Cortex of kidney (tissue), 1 donor: ENCODE measurements at places on chromosomes 13 and 19.

- no peak for DNase-seq
Observed at GRCh38 chr19:33465834-33466233, 55.8 kb downstream of the PEPD start.

DNA sequence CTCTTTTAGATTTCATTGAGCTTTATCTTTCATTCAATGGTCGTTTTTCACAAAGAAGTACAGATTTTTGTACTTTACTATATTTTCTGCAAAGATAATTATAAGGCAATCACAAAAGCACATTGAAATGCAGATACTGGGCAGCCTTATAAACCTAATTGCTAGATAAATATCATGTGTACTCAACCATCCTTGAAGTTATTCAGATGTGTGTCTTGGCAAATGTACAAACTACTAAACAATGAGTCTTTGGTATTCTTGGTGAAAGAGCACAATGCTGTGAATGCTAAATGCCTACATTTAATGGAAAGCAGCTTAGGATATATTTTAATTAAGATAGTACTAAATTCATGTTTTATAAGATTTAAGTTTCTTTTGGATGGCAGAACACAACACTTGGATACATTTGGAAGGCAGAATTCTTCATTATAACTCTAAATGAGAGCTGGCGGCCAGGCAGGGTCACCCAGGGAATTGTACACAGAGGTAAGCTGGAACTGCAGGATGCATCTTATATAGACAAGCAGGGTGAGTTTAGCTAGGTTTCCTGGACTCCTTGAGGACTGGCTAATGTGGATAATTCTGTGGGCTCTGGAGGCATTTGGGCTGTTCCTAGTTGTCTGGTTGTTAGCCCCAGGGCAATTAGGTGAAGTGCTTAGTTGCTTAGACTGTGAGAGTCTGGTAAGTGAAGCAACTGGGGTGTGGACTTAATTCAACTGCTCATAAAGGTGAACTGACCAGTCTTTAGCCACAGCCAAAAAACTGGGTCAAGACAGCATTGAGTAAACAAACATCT lies 286.6 kb downstream of the PCDH20 start:
- no peak for DNase-seq

- no peak for DNase-seq
Observed at GRCh38 chr13:106987427-106987785, 419.5 kb upstream of the ARGLU1 start.

DNA sequence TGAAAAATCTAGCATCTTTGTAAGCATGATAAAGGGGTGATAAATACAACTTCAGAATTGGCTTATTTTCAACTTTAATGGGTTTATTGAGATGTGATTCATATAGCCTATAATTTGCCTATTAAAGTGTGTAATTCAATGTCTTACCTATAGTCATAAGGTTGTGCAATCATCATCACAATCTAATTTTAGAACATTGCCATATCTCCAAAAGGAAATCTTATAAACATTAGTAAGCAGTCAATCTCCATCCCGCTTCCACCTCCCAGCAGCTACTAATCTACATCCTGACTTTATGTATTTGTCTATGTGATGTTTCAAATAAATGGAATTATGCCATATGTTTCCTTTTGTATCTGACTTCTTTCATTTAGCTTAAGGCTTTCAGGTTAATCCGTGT lies 145.2 kb upstream of the KLHL1 start:
- no peak for DNase-seq

- no peak for DNase-seq
Observed at GRCh38 chr19:34120846-34121639, 51.3 kb upstream of the LSM14A start.

DNA sequence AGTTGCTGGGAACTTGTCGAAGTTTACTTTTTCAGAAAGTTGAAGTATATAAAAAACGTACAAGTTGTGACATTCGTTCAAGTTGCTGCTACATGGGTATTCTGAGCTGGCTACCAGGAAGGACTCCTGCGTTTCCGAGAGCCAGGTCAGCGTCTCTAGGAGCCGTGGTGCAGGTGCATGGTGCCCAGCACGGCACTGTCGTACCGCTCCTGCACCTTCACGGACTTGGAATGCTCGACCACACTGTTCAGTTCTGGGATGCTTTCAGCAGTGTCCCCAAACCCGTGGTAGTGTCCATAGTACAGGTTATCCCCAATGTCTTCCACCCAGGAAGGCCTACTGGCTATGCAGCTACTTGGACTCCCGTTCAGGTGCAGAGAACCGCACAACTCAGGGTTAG lies 35.4 kb downstream of the ANKRD10 start:
- DNase-seq, result no peak

GRCh38 chr13:48068952-48069351 lies 26.0 kb downstream of the MED4 start:
- no peak for DNase-seq

DNA sequence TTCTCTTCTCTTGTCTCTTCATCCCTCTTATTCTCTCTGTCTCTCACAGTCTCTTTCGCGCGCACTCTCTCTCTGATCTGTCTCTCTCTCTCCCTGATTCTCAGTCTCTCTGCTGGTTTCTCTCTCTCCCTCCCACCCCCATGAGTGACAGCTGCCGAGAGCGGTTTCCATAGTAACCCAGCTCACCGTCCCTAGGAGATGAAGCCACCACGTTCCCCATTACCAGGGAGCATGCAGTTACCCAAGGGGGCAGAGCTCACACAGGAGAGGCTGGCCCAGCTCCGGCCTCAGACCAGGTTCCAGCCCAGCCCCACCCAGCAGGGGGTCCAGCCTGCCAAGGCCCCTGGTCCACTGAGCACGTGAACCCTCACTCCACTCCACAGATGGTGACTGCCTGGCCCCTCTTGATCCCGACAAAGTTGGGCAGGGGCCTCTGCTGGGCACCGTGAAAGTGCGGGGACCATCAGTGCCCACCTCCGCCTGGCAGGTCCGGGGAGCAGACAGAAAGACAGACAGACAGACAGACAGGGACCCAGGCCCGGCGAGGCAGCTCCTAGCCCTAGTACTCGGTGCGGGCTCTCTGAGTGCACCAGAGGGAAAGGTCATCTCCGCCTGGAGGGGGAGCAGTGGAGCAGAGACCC lies 50.6 kb downstream of the CELF5 start:
- DNase-seq, result no peak

DNA sequence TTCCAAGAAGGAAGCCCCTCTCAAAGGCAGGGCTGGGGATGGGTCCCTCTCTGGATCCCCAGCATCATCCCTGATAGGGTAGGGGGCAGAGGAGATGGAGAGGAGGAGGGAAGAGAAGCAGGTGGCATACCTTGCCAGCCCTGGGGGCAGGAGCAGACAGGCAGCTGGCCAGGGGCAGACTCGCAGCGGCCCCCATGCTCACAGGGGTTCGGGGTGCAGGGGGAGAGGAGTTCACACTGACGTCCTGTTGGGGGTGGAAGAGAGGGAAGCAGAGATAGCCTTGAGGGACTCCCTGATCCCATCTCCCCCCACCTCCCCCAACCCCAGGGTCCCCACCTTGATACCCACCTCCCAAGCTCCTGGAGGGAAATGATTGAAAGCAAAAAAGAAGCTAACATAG lies 16.0 kb downstream of the NOTCH3 start:
- DNase-seq, result no peak

- DNase-seq, result no peak
Observed at GRCh38 chr13:39976481-39976880, 321.0 kb downstream of the COG6 start.
